ENCODE measurements at places on chromosomes 7 and 10.
A peak's percentile ranks its signal among the peaks of the same experiment; 100 is the strongest.

DNA sequence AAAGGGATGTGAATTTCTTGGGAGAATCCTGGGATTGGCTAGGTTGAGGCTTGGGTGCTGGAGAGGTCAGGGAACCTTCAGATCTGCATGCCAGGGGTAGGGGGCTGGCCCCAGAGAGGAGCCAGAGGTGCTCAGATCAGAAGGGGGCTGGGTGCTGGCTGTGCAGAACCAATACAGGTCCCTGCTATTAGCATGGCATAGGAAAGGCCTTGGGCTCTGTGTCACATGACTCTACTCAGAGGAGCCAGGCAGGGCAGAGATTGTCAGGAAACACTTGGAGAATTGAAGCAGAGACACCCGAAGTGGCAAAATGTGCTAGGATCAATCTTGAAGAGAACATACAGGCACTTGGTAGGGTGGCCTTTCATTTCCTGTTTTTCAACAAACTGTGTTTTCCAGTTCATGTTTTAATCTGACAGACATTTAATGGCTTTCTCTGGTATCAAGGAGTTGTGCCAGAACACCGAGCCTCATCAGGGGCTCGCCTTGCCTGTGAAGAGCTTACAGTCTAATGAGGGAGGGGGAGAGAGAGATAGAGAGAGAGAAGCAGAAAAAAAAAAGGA, 498.9 kb downstream of the RPS24 start:
- DNase-seq, result no peak

DNA sequence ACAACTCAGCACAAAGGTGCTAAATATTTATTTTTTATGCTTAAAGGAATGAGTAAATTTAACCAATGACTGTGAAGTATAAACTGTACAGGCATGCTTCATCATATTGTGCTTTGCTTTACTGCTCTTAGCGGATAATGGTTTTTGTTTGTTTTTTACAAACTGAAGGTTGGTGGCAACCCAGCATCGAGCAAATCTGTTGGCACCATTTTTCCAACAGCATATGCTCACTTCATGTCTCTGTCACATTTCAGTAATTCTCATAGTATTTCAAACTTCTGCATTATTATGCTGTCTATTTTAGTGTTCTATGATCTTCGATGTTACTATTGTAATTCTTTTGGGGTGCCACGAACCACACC, 22.8 kb downstream of the BRAF start:
- DNase-seq, result no peak

DNA sequence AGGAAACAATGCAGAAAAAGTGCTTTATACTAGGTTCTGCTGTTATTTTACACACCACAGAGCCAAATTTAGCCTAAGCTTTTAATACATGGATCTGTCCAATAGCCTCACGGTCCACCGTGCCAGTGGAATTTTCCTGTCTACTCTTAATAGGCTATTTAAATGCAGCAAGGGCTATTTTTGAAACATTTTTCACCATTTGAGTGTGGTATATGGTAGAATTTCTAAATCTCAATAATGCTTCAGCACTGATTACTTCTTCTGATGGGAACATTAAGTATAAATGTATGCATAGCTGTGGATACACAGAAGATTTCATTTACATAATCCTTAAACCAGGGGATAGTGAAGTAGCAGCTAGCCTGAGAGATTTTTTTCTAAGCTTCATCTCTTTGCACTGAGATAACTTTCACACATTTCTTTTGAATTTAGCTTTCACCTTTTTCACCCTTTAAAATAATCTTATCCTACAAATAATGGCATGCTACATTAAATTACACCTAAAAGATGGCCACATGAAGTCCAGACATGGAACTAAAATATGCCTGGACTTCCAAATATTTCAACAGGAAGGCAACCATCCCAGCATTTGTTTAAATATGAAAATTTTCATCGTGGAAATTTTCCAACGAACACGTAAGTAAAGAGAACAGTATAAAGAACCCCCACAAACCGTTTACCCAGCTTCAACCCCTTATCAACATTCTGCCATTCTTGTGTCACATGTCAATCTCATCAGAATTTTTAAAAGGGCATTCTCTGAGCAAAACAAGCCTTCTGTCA, 45.4 kb downstream of the AMPH start:
- DNase-seq, result no peak

DNA sequence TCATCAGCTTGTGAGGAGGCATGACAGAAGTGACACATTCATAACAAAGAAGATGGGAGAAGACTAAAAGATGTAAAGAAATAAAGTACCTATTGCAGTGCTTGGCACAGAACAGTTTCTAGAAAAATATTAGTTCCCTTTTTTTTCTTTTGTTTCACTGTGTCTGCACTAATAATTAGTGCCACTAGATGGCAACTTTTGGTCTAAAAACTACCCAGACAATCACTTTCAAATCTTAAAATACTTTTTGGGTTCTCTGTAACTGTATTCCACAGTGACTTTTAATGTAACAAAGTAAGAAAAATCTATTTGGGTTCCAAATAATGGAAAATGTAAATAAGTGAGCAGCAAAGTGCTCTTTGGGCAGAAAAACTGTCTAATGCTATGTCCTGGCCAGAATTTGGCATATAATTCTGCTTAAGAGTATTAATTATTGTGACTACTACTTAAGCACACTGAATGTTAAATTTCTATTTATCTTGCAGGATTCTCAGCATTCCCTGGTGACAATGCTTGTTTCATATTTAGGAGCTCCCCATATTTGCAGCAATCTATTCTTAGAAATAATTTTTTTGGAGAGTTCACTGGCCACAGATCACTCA, 134.8 kb upstream of the KIF5B start:
- peak; percentile 43 for DNase-seq

GRCh38 chr10:123074215-123074614, 61.6 kb upstream of the HMX3 start:
- DNase-seq, result no peak

- no peak for DNase-seq
Observed at GRCh38 chr7:113917840-113918239, 969 bp downstream of the PPP1R3A start.

- peak; percentile 18 for DNase-seq
Observed at GRCh38 chr7:113371416-113372043, 253.2 kb upstream of the SMIM30 start.

DNA sequence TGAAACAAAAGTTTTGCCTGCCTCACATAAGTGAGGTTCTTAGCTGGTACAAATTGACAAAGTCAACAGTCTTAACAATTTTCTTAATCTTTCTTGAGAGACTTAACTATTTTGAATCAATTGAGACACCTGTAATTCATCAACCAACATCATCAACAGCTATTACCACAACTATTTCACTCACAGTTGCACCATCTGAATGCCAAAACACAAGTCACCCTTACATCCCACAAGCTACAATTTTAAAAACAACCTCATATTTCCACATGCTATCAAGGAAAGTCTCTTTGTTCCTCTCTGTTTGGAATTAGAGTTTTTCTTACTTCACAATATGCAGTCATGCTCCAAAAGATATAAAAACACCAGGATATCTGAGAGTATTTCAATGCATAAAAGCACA, 4.9 kb downstream of the SMURF1 start:
- peak; percentile 36 for DNase-seq

GRCh38 chr10:45553613-45554012, 119.0 kb downstream of the ZFAND4 start:
- DNase-seq, result peak; percentile 88

- DNase-seq, result peak; percentile 83
Observed at GRCh38 chr7:16421333-16422102, at the start of gene CRPPA. TSS of gene CRPPA (minus strand) at chr7:16421538. CDS start at chr7:16421322, 216 bp downstream.

DNA sequence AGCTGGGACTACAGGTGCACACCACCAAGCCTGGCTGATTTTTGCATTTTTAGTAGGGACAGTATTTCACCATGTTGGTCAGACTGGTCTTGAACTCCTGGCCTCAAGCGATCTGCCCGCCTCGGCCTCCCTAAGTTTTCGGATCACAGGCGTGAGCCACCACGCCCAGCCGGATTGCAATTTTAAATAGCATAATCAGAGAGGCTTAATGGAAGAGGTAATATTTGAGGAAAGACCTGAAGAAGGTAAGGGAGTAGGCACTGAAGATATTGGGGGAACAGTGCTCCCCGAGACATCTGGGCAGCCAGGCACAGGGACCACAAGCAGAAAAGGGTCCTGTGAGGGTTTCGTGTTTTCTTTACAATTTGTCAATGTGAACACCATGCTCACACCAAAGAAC, 61.4 kb upstream of the USP6NL start:
- DNase-seq, result no peak

DNA sequence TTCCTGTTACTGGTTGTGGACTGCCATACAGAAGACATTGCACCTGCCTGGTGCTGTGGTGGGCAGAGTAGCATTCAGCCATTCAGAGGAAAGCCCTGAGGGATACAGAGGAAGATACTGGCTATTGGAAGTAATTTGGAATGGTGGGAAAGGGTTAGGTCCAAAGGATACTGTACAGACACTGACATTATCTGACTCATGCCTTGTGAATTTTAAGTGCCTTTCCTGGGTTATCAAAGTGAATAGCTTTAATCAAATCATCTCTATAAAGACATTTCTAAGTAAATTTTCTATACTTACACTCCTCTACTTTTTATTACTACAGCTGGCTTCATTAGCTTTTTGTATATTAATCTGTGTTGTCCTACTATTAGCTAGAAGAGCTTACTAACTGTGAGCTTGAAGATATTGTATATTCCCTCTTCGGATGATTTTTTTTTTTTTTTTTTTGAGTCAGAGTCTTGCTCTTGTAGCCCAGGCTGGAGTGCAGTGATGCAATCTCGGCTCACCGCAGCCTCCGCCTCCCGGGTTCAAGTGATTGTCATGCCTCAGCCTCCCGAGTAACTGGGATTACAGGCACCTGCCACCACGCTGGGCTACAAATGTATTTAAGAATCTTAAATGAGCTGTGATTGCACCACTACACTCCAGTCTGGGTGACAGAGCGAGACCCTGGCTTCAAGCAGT, 186.5 kb downstream of the ADK start:
- peak; percentile 13 for DNase-seq

DNA sequence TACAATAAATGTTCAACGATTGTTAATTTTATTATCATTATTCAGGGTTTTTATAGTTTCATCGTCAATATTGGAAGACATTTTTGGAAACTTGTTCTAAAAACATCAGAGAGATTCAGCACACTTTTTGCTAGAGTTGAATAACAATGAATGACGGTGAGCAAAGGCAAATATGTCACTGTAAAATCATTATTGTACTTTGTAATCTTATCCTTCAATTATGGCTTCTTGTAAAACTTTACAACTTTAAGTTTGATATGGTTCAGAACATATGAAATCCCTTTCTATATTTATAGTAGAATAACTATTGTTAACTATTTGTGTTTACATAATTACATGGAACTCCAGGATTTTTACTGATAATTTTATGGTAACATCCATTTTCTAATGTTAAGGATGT, 167.8 kb upstream of the SEMA3A start:
- no peak for DNase-seq

DNA sequence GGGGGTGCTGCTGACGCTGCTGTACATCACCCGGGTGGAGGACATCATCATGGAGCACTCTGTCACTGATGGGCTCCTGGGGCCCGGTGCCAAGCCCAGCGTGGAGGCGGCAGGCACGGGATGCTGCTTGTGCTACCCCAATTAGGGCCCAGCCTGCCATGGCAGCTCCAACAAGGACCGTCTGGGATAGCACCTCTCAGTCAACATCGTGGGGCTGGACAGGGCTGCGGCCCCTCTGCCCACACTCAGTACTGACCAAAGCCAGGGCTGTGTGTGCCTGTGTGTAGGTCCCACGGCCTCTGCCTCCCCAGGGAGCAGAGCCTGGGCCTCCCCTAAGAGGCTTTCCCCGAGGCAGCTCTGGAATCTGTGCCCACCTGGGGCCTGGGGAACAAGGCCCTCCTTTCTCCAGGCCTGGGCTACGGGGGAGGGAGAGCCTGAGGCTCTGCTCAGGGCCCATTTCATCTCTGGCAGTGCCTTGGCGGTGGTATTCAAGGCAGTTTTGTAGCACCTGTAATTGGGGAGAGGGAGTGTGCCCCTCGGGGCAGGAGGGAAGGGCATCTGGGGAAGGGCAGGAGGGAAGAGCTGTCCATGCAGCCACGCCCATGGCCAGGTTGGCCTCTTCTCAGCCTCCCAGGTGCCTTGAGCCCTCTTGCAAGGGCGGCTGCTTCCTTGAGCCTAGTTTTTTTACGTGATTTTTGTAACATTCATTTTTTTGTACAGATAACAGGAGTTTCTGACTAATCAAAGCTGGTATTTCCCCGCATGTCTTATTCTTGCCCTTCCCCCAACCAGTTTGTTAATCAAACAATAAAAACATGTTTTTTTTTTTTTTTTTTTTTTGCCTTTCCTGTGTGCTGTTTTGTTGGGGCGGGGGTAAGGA, 55.8 kb downstream of the TSPAN15 start:
- peak; percentile 20 for DNase-seq

DNA sequence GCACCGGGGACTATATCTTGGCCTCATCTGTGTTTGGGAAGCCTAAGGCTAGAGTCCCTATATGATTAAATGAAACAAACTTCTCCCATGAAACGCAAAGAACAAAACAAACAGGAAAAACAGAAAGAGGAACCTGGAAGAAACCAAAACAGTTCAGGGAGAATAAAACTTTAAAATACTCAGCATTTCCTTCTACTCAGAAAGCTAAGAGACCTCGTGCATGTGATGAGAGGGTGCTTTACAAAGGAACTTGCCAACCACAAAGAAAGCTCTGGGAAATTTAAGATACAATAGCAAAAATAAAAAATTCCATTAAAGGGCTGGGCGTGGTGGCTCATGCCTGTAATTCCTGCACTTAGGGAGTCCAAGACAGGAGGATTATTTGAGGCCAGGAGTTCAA, 6.9 kb downstream of the PILRA start:
- no peak for DNase-seq

GRCh38 chr7:27459731-27460053, 203.0 kb downstream of the HIBADH start:
- DNase-seq, result no peak

DNA sequence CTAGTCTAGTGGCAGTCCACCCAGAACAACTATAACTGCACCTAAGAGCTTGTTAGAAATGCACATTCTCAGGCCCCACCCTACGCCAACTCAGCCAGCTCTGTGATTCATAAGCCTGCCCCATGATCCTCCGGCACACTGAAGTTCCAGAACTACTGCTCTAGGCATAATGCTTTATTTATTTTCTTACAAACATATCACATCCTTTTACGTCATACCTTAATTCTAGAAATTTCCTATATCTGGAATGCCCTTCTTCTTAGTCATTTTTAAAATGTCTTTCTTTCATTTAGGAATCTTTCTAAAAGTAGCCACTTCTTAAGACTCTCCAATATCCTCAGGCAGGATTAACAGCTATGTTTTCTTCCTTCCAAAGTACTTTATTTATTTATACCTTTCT, 480.1 kb downstream of the INHBA start:
- DNase-seq, result peak; percentile 87

- no peak for DNase-seq
Observed at GRCh38 chr10:114649217-114649903, 8.7 kb downstream of the ABLIM1 start.

Measured in bronchial epithelial cell (primary cell).